ENCODE measurements at places on chromosomes 2 and 18. TPM values are rescaled to one million over a fixed set of nuclear protein-coding genes. Genes with fewer than 3 reads are reported as not detected.

The CCL20 gene
- 2.4 TPM for total RNA-seq

The IL18RAP gene
- total RNA-seq, result 0.11 TPM

The TCF23 gene
- not detected for total RNA-seq

The SIX2 gene
- 2.0 TPM for total RNA-seq

The LYG1 gene
- total RNA-seq, result 0.79 TPM

The NLRC4 gene
- not detected for total RNA-seq

The SLC11A1 gene
- total RNA-seq, result 0.22 TPM

The FAM124B gene
- not detected for total RNA-seq

The CD8B gene
- total RNA-seq, result not detected

The SNORC gene
- total RNA-seq, result 0.33 TPM

All from placental epithelial cell (primary cell).